ENCODE measurements at places on chromosomes 7 and 10.

DNA sequence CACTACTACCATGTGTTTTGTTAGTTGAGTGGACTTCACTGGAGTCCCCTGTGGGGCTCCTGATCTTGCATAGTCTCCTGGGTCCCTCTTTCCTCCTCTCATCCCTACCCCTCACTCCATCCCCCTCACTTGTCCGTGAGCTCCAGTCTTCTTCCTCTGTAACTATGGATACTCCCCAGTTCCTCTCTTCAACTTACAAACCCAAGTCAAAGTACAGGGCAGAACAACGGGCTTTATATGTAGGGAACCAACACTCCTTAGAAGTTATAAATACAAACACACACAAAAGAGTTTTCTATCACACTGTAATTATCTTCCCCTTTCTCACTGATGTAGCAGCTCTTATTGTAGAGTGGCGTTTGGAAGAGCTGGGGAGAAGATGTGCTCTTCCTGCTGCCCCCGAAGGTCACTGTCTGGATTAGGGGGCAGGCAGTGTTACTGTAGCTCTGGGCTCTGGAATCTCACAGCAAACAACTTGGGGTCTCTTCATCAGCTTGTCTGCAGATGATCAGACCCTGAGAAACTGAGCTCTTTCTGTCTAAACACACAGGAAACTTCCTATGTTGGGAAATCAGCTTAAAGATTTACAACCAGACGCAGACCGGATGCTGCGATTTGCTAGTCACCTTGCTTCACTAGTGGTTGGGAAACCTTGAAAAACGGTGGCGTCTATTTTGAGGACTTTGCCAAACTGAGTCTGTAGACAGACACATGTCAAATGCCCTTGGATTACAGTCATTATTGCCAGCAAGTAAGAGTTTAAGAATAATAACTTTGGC lies 13.6 kb downstream of the SNX10 start:
- no peak for DNase-seq

DNA sequence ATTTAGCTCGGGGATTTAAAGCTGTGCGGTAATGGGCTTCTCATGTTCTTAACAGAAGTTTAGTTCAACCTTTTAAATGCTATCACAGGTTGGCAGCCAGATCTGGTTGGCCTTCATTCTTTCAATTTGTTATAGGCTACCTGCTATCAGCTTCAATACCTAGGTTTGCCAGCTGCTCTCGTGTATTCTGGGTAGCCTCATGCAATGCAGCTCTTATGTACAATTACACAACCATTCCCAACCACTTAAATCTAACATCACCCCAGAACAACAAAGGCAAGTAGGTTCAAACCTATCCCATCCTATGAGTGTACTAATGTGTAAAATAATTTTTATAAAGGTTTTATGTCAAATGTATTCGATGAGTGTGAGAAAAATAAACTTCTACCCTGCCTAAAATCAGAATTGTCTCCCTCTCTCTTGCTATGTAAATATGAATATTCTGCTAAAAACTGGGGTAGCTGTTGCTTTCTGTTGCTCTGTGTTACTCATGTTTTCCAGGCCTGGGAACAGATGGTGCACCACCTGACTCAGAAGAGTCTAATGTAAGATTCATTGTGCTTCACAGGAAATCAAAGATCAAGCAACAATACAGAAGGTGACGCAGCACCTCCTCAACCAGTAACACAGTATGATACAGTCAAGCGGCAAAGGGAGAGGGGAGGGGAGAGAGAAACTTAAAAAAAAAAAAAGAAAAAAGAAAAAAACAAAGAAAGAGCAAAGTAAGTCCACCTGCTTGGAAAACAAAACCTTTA lies 188.6 kb downstream of the ETV1 start:
- DNase-seq: peak; percentile 98

- no peak for DNase-seq
Observed at GRCh38 chr10:88076027-88076880, 212.8 kb downstream of the PTEN start.

GRCh38 chr10:48237259-48238250 lies 36.9 kb downstream of the FRMPD2 start:
- no peak for DNase-seq

- DNase-seq: no peak
Observed at GRCh38 chr7:126462405-126462804, 790.3 kb downstream of the GRM8 start.

DNA sequence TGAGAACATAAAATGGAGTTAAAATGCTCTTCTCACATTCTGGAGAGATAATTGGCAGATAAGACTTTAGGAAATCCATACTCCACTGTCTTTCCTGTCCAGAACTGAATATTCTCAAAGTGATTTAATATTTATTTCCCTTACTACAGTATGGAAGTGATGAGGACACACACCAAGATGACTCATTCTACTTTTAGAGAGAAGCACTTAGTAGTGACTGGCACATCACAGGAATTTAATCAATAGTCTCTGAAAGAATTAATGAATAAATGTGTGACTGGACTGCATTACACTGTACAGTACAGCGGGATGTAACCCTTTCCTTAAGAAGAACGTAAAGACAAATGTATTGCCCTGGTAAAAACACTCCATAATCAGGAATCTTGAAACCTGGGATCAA lies 116.7 kb downstream of the SEMA3E start:
- peak; percentile 15 for DNase-seq

- DNase-seq: no peak
Observed at GRCh38 chr7:40530292-40530691, 395.5 kb downstream of the SUGCT start.

- no peak for DNase-seq
Observed at GRCh38 chr10:51447119-51447518, 252.3 kb downstream of the CSTF2T start.

DNA sequence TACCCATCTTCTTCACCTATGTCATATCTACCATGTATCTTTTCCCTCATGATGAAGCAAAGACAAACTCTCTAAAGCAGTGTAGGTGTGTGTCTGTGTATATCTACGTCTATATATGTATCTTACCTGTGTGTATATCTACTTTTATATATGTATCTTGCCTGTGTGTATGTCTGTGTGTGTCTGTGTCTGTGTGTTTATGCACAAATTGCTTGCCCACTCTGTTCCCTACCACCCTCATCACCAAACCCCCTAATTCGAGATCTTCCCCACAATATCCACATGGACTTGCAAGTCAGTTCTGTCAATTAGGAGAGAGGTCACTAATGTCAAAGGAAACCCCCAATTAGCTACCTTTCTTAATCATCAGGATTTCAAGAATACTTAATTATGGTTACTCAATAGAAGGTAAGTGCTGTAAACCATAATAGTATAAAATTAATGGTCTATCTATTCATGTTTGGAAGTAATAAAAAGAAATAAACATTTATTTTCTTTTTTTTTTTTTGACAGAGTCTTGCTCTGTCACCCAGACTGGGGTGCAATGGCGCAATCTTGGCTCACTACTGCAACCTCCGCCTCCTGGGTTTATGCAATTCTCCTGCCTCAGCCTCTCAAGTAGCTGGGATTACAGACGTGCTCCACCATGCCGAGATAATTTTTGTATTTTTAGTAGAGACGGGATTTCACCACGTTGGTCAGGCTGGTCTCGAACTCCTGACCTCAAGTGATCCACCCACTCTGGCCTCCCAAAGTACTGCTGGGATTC lies 43.6 kb downstream of the ANKRD61 start:
- DNase-seq: peak; percentile 19

DNA sequence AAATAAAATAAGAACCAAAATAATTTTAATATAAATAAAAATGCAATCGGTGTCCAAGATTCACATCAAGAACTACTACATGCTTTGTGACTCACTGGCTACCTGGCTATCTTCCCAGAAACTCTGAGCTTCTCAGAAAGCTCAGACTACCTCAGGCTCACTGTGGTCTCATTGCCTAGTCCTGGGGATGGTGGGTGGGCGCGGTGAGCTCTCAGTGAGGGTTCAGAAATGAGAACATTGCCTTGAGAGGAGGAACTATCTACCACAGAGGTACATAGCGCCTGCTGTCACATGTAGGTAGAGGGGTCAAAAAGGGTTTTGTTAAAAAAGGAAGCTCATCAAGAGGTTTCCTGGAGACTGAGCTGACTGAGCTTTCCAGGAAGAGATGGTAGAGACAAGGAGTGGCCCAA lies 108.0 kb downstream of the WDFY4 start:
- DNase-seq: peak; percentile 57

GRCh38 chr7:20581956-20582355 lies 33.5 kb upstream of the ABCB5 start:
- no peak for DNase-seq

DNA sequence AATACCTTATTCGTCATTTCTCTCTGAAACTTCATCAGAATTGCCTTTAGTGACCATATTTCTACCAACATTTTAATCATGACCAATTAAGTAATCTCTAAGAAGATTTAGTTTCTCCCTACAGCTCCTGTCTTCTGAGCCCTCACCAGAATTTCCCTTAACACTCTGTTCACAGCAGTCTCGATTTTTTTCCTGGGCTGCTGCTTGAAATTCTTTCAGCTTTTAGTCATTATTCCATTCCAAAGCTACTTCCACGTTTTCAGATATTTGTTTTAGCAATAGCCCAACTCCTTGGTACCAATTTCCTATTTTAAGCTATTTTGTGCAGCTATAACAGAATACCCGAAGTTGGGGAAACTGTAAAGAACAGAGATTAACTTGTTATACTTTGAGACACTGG lies 192.4 kb upstream of the DKK1 start:
- DNase-seq: peak; percentile 10

- no peak for DNase-seq
Observed at GRCh38 chr10:20274571-20274970, 458.3 kb downstream of the PLXDC2 start.

GRCh38 chr10:17219024-17219423 lies 9.0 kb upstream of the VIM start:
- peak; percentile 74 for DNase-seq

DNA sequence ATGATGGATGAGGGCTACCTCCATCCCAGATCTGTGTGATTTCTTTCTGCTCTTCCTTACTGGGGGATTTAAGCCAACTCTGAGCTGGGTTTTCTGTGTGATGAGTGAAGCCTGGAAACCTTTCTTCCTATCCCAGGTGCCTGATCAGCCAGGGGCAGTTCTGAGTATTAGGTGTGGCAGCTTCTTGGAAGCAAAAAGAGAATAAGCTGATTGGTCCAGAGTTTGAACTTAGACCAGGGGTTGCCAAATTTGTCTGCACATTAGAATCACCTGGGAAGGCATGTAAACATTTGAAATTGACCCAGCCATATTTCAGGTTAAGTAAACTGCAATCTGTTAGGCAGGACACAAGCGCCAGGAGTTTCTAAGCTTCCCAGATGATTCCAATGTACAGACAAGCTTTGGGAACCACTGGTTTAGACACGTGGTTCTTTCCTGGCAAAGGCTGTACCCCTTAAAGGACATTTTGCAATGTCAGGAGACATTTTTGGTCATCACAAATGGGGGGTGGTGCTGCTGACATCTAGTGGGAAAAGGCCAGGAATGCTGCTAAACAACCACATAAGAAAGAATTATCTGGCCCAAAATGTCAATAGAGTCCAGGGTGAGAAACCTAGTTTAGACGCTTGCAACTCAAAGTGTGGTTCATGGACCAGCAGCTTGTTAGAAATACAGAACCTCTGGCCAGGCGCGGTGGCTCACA lies 160.5 kb upstream of the GHITM start:
- no peak for DNase-seq

- no peak for DNase-seq
Observed at GRCh38 chr7:155759740-155760430, 52.4 kb downstream of the SHH start.

DNA sequence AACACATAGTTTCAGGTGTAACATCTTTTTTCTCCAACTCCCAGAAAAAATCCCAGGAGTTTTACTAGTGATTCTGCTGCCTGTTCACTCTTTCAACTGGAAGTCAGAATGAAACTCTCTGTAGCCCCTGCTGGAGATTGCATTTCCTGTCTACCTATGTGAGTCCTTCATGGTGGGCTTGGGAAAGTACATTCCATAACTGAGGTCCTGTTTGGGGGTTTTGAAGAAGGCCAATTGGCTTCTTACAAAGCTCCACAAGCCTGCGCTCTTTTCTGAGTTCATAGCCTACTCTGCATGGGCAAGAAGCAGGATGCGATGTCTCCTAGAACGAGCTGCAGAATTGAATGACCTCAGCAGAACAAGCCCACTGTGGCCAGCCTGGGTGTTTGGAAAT lies 86.7 kb downstream of the LYZL2 start:
- DNase-seq: no peak

DNA sequence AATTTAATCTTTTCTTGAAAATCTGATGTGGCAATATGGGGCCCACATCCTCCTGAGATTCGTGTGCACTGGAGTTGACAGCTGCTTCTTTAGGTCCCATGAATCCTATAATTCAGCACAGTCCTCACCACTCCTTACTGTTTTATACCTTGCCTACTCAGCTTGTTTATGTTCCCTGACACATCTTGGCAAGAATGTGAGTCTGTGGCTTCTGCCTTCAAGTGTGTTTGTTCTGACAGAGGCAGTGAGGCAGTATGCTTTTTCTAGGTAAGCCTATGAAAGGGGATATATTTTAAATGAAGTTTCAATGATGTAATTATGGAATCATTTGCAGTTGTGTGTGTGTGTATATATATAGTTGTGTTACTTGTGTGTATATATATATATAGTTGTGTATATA lies 106.4 kb downstream of the AMPH start:
- peak; percentile 7 for DNase-seq

DNA sequence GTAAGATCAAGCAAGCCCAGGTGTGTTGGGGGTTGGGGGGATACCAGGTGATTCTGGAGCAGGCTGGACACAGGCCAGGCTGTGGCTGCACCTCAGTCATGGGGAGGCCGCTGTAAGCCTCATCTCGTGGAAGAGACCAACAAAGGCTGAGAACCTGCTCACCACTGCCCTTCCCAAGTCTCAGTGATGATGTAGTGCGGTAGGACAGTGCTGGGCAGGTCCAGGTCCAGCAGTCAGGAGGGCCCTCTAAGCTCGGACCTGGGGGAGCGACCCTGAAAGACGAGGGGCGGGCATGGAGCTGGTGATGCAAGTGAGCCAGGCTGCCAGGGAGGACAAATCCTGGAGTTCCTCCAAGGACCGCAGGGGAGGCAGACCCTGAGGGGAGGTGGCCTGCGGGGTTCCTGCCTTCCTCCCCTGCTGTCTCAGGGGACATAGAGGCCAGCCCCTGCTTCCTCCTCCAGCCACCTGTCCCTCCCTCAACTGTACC lies 3.3 kb upstream of the PWWP2B start:
- DNase-seq: no peak

- DNase-seq: peak; percentile 92
Observed at GRCh38 chr7:66047426-66047825, 28.2 kb upstream of the ASL start.

- peak; percentile 60 for DNase-seq
Observed at GRCh38 chr7:113179313-113179712, 61.0 kb upstream of the SMIM30 start.

DNA sequence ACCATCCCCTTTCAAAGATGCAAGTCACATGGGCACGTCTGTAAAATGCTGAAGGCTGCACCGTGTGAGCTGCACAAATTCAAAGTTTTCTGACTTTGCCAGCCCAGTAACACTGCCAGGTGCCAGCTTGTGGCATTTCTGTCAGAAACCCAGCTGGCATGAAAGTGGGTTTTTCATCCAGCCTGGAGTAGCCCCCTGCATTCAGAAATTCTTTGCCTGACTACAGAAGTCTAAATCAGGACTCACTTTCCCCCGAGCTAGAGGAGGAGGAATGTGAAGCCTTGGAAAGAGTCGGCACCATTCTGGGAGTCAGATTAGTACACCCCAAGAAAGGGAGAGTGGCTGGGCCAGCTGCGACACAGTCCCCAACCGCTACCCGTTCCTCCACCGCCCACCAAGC lies 56.7 kb upstream of the EN2 start:
- DNase-seq: no peak

GRCh38 chr7:6556196-6556595 lies 4.9 kb upstream of the GRID2IP start:
- no peak for DNase-seq

GRCh38 chr7:97019710-97020225 lies 4.9 kb downstream of the DLX5 start:
- no peak for DNase-seq

GRCh38 chr7:73716318-73716890 lies 3.1 kb downstream of the STX1A start:
- DNase-seq: peak; percentile 45

All from cardiac fibroblast (primary cell).